NCI-H345 (cell line): ENCODE measurements at places on chromosomes 16 and 17.

- DNase-seq = no peak
Measured at GRCh38 chr17:35698800-35699199, 32.6 kb upstream of the RASL10B start.

DNA sequence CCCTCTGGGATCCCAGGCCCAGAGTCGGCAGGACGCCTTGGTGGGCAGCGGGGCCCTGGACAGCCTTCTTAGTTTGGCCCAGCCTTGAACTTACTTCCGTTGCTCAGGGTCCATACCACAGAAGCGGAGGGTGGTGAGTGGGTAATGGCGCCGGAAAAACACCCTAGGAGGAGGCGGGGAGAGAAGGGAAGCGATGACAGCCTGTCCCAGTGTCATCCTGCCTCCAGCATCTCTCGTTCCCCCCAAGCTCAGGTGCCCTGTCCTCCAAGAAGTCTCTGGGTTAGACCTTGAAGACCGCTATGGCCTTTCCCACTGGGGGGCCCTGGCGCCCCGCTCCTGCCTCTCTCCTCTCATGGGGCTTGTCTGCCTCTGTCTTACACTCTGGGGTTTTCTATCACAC lies 22.9 kb downstream of the TNS4 start:
- no peak for DNase-seq

DNA sequence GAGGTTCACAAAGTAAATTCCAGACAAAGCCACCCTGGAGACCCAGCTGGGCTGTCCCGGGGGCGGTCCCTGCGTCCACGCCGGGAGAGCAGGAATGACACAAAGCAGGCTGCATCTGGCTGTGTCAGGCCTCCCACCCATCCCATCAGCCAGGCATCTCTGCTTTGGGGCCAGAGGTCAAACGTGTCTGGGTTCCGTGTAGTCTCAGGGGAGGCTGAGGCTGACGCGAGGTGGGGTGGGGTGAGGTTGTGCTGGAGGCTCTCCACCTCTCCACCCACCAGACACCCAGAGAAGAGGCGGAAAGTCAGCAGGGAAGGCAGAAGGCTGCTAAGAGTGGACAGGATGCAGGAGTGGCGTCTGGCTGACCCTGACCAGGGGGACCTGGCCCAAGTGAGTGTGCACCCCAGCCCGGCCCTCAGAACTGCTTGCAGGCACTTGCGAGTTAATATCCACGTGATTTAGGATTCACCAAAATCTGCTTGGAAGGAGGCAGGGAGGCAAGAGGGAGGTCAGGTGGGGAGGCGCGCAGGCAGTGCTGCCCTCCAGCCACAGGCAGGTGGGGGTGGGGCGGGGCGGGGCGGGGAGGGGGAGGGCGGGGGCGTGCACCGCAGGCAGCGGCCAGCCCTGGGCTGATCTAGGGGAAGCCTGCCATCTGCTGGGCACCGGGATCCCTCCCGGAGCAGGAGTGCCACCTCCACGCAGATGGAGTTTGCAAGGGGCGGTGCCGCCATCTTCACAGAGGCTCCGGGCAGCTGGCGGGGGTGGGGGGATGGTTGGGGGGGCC lies 44.3 kb downstream of the TBC1D16 start:
- peak; percentile 94 for DNase-seq

DNA sequence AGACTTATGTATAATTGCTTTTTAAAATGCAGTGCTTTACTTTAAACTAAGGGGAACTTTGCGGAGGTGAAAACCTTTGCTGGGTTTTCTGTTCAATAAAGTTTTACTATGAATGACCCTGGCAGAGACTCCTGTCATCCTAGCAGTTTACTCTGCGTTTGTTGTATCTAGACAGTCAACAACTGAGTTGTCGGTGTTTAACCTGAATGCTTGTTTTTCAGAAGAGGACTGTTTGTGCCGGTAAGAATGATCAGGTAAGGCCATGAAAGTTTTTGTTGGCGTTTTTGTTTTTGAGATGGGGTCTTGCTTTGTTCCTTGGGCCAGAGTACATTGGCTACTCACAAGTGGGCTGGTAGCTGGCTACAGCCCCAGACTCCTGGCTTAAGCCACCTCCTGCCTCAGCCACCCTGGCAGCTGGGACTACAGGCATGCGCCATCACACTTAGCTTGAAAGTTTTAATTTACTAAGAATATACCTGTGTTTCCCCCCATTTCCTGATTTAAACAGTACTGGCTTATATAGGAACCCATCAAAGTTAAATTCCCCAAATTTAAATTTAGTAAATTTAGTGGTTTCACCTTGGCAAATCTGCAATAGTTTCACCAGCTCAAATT lies 11.9 kb downstream of the HERPUD1 start:
- no peak for DNase-seq

GRCh38 chr16:24288516-24288915 lies 32.4 kb downstream of the CACNG3 start:
- DNase-seq = no peak

- DNase-seq = no peak
Measured at GRCh38 chr17:82475458-82475857, 16.9 kb downstream of the NARF start.

DNA sequence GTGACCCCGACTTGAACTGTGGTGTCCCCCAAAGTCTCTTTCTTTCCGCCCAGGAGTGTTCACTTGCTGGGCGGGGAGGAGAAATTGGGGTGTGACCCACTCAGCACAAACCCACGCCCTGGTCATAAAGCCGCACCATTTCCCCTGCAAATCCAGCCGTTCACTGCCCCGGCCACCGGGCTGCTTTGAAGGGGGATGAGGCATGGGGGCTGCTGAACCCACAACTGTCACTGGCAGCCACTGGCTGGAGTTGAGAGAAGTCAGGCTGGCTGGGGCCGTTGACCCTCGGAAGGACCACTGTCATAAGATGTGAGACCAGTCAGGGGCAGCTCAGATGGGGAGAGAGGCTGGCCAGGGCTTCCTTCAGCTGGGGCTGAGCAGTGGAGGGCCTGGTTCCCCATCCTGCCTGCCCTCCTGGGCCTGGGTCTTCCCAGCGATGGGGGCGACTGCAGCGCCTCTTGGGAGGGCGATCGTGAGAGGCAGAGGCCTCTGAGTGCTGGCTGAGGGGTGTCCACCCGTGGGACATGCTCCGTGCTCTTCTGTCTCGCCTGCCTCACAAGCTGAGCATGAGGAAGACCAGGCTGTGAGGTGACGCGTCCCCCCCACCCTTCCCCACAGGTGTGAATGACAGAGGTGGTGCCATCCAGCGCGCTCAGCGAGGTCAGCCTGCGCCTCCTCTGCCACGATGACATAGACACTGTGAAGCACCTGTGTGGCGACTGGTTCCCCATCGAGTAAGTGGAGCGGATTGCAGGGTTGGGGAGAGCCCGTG lies 19.5 kb downstream of the C16orf90 start:
- DNase-seq = no peak

GRCh38 chr17:15380446-15380845 lies 39.0 kb upstream of the TEKT3 start:
- no peak for DNase-seq

DNA sequence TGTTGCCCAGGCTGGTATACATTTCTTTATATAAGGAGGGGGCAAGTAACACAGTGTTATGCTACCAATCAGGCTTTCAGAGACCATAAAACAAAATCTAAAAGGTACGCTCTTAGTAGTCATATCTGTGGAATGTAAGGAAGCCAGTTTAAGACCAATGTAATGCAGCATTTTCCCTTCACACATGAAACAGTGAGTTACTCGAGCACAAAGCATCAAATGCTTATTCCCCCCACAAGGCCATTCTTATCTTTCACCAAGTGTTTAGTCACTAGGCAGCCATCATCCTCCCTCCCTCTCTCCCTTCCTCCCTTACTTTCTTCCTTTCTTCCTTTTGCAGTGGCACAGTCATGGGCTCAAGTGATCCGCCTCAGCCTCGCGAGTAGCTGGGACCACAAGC lies 12.8 kb downstream of the HMOX2 start:
- DNase-seq = no peak

GRCh38 chr17:77622647-77623046 lies 335.9 kb upstream of the TNRC6C start:
- no peak for DNase-seq

- no peak for DNase-seq
Measured at GRCh38 chr16:15865742-15866141, 8.9 kb upstream of the MYH11 start.

GRCh38 chr16:89412811-89413210 lies 77.5 kb downstream of the ANKRD11 start:
- no peak for DNase-seq

DNA sequence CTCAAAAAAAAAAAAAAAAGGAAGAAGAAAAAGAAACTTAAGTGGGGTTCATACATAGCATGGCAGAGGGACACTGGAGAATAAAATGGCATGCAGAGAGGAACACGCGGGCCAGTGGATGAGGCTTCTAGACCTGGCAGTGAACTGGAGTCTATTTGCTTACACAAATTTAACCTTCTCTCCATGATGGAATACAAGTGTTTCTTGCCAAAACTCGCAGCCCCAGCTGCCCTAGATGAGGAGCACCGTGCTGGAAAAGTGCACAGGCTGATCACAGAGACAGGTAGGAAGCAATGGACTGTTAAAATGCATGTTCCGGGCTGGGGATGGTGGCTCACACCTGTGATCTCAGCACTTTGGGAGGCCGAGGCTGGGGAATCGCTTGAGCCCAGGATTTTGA lies 9.3 kb downstream of the SSTR2 start:
- DNase-seq = no peak

GRCh38 chr16:17571499-17572093 lies 100.8 kb upstream of the XYLT1 start:
- no peak for DNase-seq
